Esophagus mucosa (tissue), 1 donor: ENCODE measurements at places on chromosomes 7 and 10. TPM values are rescaled to one million over a fixed set of nuclear protein-coding genes. Genes with fewer than 3 reads are reported as not detected.

The GIMAP8 gene
- 1.6 TPM for total RNA-seq

The SGCE gene
- total RNA-seq: 1.2 TPM

The OPN1SW gene
- not detected for total RNA-seq

The MYOZ1 gene
- total RNA-seq: 0.44 TPM

The GFRA1 gene
- total RNA-seq: 0.56 TPM

The FOXI2 gene
- total RNA-seq: 0.32 TPM

The GNG11 gene
- total RNA-seq: 1.4 TPM

The CFAP58 gene
- total RNA-seq: 0.12 TPM

The OR6B1 gene
- not detected for total RNA-seq

The ADAM12 gene
- 0.64 TPM for total RNA-seq

The CLDN12 gene
- 20.7 TPM for total RNA-seq

The EEPD1 gene
- total RNA-seq: 2.9 TPM

The SPAM1 gene
- not detected for total RNA-seq

The STAG3 gene
- 0.48 TPM for total RNA-seq

The CTAGE15 gene
- 1.4 TPM for total RNA-seq

The ZNF365 gene
- 5.2 TPM for total RNA-seq

The GPR141 gene
- total RNA-seq: 0.60 TPM

The SLC18A2 gene
- 0.12 TPM for total RNA-seq

The PLEKHS1 gene
- total RNA-seq: 1.0 TPM

The MSS51 gene
- total RNA-seq: 1.2 TPM

The PON1 gene
- total RNA-seq: not detected

The SKIDA1 gene
- 0.44 TPM for total RNA-seq

The HOXA2 gene
- total RNA-seq: 1.1 TPM
